Activated CD8-positive, alpha-beta T cell treated with anti-CD3 and anti-CD28 coated beads, Interleukin-2, amount 10 ng/mL, durations not matched to agents 7 days and 5 days (primary cell): ENCODE measurements at places on chromosomes 5 and 9.

- H3K27me3 ChIP-seq = no peaks in the 10 kb centered on the region
- H3K4me1 ChIP-seq = peaks cover 93% of the 10 kb centered on the region
- no peak for DNase-seq
Measured at GRCh38 chr9:114364134-114365041, 23.4 kb downstream of the AKNA start.

GRCh38 chr5:21195145-21195544 is 1207.1 kb upstream of the CDH18 start:
- no peak overlapping the region for H3K4me3 ChIP-seq
- no peaks in the 10 kb centered on the region for H3K36me3 ChIP-seq
- H3K27me3 ChIP-seq = no peaks in the 10 kb centered on the region
- H3K4me1 ChIP-seq = no peaks in the 10 kb centered on the region

DNA sequence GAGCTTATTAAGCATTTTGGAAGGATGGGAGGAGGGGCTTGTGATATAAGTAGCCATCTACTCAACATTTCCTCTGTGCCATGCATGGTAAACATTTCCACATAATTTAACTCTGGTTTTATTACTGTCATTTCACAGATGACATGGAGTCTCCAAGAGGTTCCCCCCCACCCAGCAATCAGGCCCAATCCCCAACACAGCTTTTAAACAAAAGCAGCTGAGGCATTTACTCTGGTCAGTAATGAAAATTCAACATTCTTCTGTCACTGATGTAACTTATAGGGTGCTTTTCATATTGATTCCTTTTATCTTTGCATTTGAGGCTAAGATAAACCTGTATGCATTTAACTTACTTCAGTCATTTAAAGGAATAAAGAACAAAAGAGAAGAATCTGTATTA is 128.1 kb downstream of the COL23A1 start:
- no peak overlapping the region for H3K27ac ChIP-seq
- peaks cover 4% of the 10 kb centered on the region for H3K27me3 ChIP-seq
- no peaks in the 10 kb centered on the region for H3K4me1 ChIP-seq
- DNase-seq = no peak

- peaks cover 12% of the 10 kb centered on the region for H3K4me1 ChIP-seq
- H3K27me3 ChIP-seq = peaks cover 10% of the 10 kb centered on the region
- no peaks in the 10 kb centered on the region for H3K36me3 ChIP-seq
- no peak overlapping the region for H3K4me3 ChIP-seq
Measured at GRCh38 chr9:512555-513272, 298.0 kb downstream of the DOCK8 start.

- DNase-seq = no peak
- H3K27me3 ChIP-seq = no peaks in the 10 kb centered on the region
- no peak overlapping the region for H3K4me3 ChIP-seq
- no peaks in the 10 kb centered on the region for H3K36me3 ChIP-seq
- no peaks in the 10 kb centered on the region for H3K4me1 ChIP-seq
Measured at GRCh38 chr5:124176692-124177091, 569.7 kb downstream of the ZNF608 start.

- no peak overlapping the region for H3K4me3 ChIP-seq
- H3K4me1 ChIP-seq = peaks cover 39% of the 10 kb centered on the region
- peaks cover 23% of the 10 kb centered on the region for H3K36me3 ChIP-seq
- peak overlapping the region; percentile 9 for H3K27ac ChIP-seq
Measured at GRCh38 chr5:141511771-141512325, 23.0 kb downstream of the PCDHGC5 start.

GRCh38 chr5:29016067-29016466 is 1977.7 kb upstream of the CDH9 start:
- H3K4me1 ChIP-seq = no peaks in the 10 kb centered on the region
- no peak for DNase-seq
- H3K4me3 ChIP-seq = no peak overlapping the region
- H3K36me3 ChIP-seq = no peaks in the 10 kb centered on the region
- no peak overlapping the region for H3K27ac ChIP-seq

- no peaks in the 10 kb centered on the region for H3K4me1 ChIP-seq
- H3K4me3 ChIP-seq = no peak overlapping the region
- no peaks in the 10 kb centered on the region for H3K36me3 ChIP-seq
- no peaks in the 10 kb centered on the region for H3K27me3 ChIP-seq
- peak; percentile 30 for DNase-seq
- no peak overlapping the region for H3K27ac ChIP-seq
Measured at GRCh38 chr9:68844631-68845612, 139.9 kb downstream of the PIP5K1B start.

- peaks cover 12% of the 10 kb centered on the region for H3K4me1 ChIP-seq
- DNase-seq = no peak
Measured at GRCh38 chr9:129761293-129761900, 8.6 kb upstream of the PTGES start.

- peaks cover 12% of the 10 kb centered on the region for H3K27me3 ChIP-seq
- H3K27ac ChIP-seq = peak within 1 kb of the TSS; percentile 76
- peak; percentile 89 for DNase-seq
- peaks cover 29% of the 10 kb centered on the region for H3K4me1 ChIP-seq
- H3K4me3 ChIP-seq = peak within 1 kb of the TSS; percentile 77
- H3K36me3 ChIP-seq = no peaks in the 10 kb centered on the region
Measured at GRCh38 chr5:176415952-176416924, at the start of gene CLTB. Gene CLTB (minus strand): TSS chr5:176416539. CDS start chr5:176416363, 176 bp downstream.

GRCh38 chr9:27929841-27930240 is 356.6 kb upstream of the C9orf72 start:
- H3K4me3 ChIP-seq = no peak overlapping the region
- H3K27me3 ChIP-seq = no peaks in the 10 kb centered on the region
- DNase-seq = no peak
- H3K27ac ChIP-seq = no peak overlapping the region
- H3K36me3 ChIP-seq = no peaks in the 10 kb centered on the region

GRCh38 chr9:127574072-127574993 is 37.7 kb upstream of the STXBP1 start:
- peak overlapping the region; percentile 43 for H3K27ac ChIP-seq
- no peaks in the 10 kb centered on the region for H3K27me3 ChIP-seq
- H3K4me1 ChIP-seq = peaks cover 78% of the 10 kb centered on the region
- H3K4me3 ChIP-seq = no peak overlapping the region
- H3K36me3 ChIP-seq = no peaks in the 10 kb centered on the region
- DNase-seq = no peak

- H3K4me1 ChIP-seq = no peaks in the 10 kb centered on the region
- DNase-seq = no peak
- H3K4me3 ChIP-seq = no peak overlapping the region
- H3K27ac ChIP-seq = no peak overlapping the region
Measured at GRCh38 chr5:19322716-19323485, 665.1 kb downstream of the CDH18 start.

DNA sequence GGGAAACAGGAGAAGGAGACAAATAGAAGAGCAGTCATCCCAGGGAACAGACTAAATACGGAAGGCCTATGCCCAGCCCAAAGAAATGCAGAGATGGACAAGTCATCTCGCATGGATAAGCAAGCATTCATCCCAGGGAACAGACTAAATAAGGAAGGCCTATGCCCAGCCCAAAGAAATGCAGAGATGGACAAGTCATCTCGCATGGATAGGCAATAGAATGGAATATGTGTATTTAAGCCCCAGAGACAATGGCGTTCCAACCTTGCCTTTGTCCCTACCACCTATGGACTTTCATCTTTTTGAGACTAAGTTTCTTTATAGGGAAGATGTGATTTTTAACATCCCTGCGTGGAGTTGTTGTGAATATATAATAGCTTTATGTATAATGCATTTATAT is 242.2 kb upstream of the TNC start:
- H3K27me3 ChIP-seq = no peaks in the 10 kb centered on the region
- H3K36me3 ChIP-seq = no peaks in the 10 kb centered on the region
- no peaks in the 10 kb centered on the region for H3K4me1 ChIP-seq
- no peak overlapping the region for H3K27ac ChIP-seq
- H3K4me3 ChIP-seq = no peak overlapping the region

DNA sequence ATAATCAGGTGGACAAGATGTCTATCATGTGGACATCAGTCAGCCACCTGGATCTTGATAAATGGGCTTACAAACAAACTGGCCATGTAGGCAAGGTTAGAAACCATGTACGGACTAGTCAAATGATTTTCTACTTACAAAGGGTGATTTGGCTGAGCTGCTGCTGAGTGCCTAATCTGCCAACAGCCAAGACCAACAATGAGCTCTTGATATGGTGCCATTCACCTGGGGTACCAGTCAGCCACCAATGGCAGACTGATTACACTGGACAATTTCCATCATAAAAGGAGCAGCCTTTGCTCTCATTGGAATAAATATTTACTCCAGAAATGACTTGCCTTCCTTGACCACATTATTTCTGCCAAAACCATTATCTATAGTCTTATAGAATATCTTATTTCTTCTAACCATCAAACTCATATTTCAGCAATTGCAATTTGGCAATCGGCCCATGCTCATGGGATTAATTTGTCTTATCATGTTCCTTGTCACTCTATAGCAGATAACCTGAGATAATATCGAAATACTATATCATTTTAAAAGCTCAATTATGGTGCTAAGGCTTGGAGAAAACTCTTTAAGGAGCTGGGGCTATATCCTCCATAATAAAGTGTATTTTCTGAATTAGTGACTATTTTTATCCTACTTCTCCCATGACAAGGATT is 135.1 kb downstream of the SLC25A46 start:
- H3K4me3 ChIP-seq = no peak overlapping the region
- no peaks in the 10 kb centered on the region for H3K4me1 ChIP-seq
- H3K27ac ChIP-seq = no peak overlapping the region
- H3K27me3 ChIP-seq = no peaks in the 10 kb centered on the region
- no peaks in the 10 kb centered on the region for H3K36me3 ChIP-seq
